Aorta (tissue), 5 donors: ENCODE measurements at places on chromosomes 2 and 18. TPM values are rescaled to one million over a fixed set of nuclear protein-coding genes. Genes with fewer than 3 reads are reported as not detected.

GRCh38 chr18:48165111-48165866, 234.8 kb upstream of the SMAD2 start:
- no peaks in the 10 kb centered on the region for H3K36me3 ChIP-seq
- no peak for DNase-seq
- H3K27me3 ChIP-seq, result no peaks in the 10 kb centered on the region
- H3K27ac ChIP-seq, result no peak overlapping the region

- H3K4me1 ChIP-seq, result peaks cover 20% of the 10 kb centered on the region
- no peak overlapping the region for H3K27ac ChIP-seq
- H3K4me3 ChIP-seq, result no peak overlapping the region
- H3K27me3 ChIP-seq, result no peaks in the 10 kb centered on the region
- DNase-seq, result no peak
- no peaks in the 10 kb centered on the region for H3K36me3 ChIP-seq
These were observed 9.1 kb downstream of the WIPF1 start for GRCh38 chr2:174588463-174588862.

DNA sequence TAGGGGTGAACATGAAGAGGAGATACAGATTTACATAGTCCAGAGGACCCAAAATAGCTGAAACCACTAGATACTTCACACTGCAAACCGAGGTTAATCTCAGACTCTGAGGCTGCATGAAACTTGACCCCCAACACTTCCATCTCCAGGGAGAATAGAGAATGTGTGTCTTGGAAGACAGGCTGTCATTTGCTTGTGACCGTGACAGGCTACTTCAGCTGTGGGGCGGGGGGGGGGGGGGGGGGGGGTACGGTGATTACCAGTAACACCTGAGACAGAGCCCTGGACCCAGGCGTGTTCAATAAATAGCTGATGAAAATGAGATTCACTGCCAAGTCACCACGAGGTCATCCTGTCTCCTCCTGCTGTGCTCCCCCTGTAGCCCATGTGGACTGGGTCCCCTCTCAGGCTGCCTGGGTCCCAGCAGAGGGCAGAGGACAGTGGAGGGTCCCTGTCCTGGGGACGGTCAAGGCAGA, 5.7 kb upstream of the KLHL29 start:
- H3K36me3 ChIP-seq, result no peaks in the 10 kb centered on the region
- H3K4me1 ChIP-seq, result no peaks in the 10 kb centered on the region
- H3K27me3 ChIP-seq, result no peaks in the 10 kb centered on the region

DNA sequence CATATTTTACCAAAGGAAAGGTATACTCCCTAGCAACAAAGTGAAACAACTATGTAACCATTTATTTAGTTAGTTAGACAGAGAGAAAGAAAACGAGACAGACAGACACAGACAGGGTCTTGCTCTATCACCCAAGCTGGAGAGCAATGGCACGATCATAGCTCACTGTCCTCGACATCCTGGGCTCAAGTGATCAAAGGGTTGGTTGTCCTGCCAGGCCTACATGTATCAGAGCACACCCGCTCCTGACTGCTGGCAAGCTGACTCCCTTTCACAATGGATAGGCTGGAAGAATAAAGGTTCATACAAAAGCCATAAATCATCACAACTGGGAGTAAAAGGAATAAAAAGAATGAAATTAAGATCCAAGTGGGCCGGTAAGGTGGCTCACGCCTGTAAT, 53.5 kb downstream of the ATL2 start:
- no peaks in the 10 kb centered on the region for H3K36me3 ChIP-seq
- H3K4me3 ChIP-seq, result no peak overlapping the region
- H3K27me3 ChIP-seq, result no peaks in the 10 kb centered on the region
- no peaks in the 10 kb centered on the region for H3K4me1 ChIP-seq

Gene IKZF2
- total RNA-seq, result 9.9 TPM

Gene CLHC1
- total RNA-seq, result 13.9 TPM

GRCh38 chr18:63175264-63175663, 144.3 kb downstream of the BCL2 start:
- no peaks in the 10 kb centered on the region for H3K36me3 ChIP-seq
- H3K27me3 ChIP-seq, result no peaks in the 10 kb centered on the region
- H3K4me3 ChIP-seq, result no peak overlapping the region
- H3K27ac ChIP-seq, result no peak overlapping the region
- peaks cover 6% of the 10 kb centered on the region for H3K4me1 ChIP-seq

- H3K4me1 ChIP-seq, result peaks cover 2% of the 10 kb centered on the region
- H3K4me3 ChIP-seq, result no peak overlapping the region
- H3K27ac ChIP-seq, result no peak overlapping the region
- no peaks in the 10 kb centered on the region for H3K36me3 ChIP-seq
- H3K27me3 ChIP-seq, result no peaks in the 10 kb centered on the region
These were observed 189.9 kb downstream of the SH3RF3 start for GRCh38 chr2:109318949-109319342.

DNA sequence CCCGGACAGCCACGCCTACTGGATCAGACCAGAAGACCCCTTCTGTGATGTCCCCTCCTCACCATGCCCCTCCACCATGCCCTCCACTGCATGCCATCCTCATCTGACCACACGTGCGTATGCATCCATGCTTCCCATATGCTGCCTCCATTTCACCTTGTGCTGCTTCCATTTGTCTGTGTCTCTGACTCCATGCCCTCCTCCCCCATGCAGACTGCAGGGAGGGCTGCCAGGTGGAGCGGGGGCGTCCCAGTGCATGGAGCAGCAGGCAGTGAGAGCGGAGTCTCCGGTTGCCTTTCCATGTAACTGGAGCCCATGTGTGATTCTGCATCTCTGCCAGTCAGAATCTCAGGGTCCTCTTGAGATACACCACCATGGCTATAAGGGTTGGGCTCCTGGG, 52.6 kb downstream of the COA5 start:
- no peak overlapping the region for H3K27ac ChIP-seq
- no peaks in the 10 kb centered on the region for H3K4me1 ChIP-seq
- no peaks in the 10 kb centered on the region for H3K27me3 ChIP-seq
- no peak overlapping the region for H3K4me3 ChIP-seq
- DNase-seq, result no peak

DNA sequence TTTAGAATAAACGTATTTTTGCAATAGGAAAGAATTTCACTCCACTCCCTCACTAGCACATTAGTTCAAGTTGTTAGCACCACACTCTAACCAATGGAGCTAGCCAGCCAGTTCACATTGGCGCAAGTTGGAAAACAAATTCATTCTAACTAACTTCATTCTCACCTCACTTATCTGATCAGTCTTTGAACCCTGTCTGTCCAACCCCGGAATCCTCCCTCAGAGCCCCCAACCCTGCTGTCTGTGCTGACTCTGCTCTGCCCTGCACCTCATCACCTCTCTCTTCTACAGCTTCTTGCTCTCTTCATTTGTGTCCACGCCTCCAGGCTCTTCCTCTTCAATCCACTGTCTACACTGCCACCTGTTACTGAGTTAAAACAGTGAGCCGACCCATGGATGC, 356.5 kb downstream of the IRS1 start:
- H3K27ac ChIP-seq, result no peak overlapping the region
- no peaks in the 10 kb centered on the region for H3K27me3 ChIP-seq
- no peak for DNase-seq
- H3K4me3 ChIP-seq, result no peak overlapping the region

Gene FTCDNL1
- total RNA-seq, result 1.7 TPM

Gene TANC1
- total RNA-seq, result 56.9 TPM

Gene NEU2
- total RNA-seq, result not detected

Gene ADRA2B
- 0.81 TPM for total RNA-seq

- peaks cover 4% of the 10 kb centered on the region for H3K4me1 ChIP-seq
- no peak overlapping the region for H3K27ac ChIP-seq
- no peaks in the 10 kb centered on the region for H3K27me3 ChIP-seq
These were observed 162.5 kb upstream of the SETBP1 start for GRCh38 chr18:44518091-44518615.

DNA sequence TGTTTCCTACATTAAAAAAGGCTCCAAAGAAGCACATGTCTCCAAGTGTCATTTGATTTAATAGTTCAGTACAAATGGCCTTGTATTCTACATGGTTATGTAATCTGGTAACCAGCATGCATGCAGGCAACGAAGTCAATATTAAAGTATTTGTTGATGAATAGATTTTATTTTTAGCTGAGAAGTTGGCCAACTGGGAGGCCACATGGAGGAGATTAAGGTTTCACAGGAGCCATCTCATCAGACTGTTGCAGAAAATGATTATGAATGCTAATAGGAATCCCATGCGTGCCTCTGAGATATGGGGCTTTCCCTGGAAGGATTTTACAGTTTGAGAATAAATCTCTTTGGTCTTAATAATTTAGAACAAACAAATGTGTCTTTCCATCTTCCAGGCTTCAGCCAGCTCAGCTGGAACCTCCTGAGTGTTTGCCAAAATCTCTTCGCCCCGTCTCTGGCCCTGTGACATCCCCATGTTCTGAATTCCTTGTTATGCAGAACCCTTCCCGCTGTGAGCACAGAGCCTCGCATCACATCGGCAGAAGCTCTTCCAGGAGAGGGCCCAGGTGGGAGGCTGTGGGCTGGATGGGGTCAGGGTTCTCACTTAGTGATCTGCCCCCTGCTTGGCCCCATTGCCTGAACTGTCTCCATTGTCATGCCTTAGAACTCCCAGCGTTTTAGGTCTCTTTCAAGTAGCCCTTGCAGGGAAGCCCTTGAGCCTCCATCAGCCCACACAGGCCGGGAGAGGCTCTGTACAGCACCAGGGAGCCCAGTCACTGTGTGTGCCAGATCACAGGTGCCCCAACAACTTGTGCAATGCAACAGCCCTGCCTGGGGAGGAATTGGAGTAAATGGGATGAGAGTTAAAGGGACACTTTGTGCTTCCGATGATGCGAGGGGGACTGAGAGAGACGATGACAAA, 190.5 kb upstream of the TWIST2 start:
- H3K27ac ChIP-seq, result no peak overlapping the region
- no peaks in the 10 kb centered on the region for H3K36me3 ChIP-seq
- DNase-seq, result no peak
- H3K27me3 ChIP-seq, result no peaks in the 10 kb centered on the region

Gene SFTPB
- not detected for total RNA-seq

Gene SULT1C4
- 10.3 TPM for total RNA-seq

DNA sequence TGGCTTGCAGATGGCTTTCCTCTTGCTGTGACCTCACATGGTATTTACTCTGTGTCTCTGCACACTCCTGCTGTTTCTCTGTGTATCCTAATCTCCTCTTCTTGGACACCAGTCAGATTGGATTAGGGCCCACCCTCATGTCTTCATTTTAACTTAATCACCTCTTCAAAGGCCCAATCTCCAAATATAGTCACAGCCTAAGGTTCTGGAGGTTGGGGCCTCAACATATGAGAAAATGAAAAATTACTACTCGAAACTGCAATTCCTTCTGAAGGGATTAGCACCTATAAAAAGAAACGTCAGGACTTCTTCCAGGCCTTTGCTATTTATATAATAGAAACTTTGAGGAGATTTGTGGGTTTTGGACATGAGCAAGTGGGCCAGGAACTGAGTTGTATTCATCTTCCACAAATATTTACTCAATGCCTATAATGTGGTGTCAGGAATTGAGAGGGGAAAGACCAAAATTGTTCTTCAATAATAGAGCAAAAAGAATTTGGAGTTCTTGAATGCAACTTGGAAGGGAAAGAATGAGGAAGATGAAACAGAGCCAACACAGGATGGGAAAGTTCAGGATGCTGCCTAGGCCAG, 270.0 kb upstream of the FN1 start:
- H3K4me1 ChIP-seq, result no peaks in the 10 kb centered on the region
- no peaks in the 10 kb centered on the region for H3K36me3 ChIP-seq
- H3K27me3 ChIP-seq, result no peaks in the 10 kb centered on the region
- DNase-seq, result no peak
- peak overlapping the region; percentile 93 for H3K27ac ChIP-seq

- H3K36me3 ChIP-seq, result no peaks in the 10 kb centered on the region
- no peak overlapping the region for H3K27ac ChIP-seq
- no peaks in the 10 kb centered on the region for H3K27me3 ChIP-seq
- H3K4me3 ChIP-seq, result peak overlapping the region; percentile 1
- H3K4me1 ChIP-seq, result peaks cover 3% of the 10 kb centered on the region
These were observed 8.0 kb downstream of the TMBIM1 start for GRCh38 chr2:218284106-218284811.

DNA sequence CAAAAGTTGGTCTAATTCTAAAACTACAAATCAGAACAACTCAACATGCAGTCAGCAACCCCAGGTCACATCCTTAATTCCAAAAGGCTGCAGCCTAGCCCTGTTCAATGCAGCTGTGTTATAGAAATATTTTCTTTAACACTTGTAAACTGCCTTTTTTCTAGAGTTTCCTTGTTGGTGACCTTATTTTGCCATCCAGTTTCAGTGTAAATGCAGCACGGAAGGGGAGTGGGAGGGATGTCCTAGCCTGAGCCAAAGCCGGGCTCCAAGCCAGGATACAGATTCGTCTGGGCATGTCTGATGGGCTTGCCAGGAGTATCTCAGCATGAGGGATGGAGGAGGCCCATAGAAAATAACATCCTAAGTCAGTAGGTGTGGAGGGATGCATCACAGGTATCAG, 17.7 kb upstream of the SP3 start:
- no peaks in the 10 kb centered on the region for H3K36me3 ChIP-seq
- no peak overlapping the region for H3K4me3 ChIP-seq
- peak overlapping the region; percentile 84 for H3K27ac ChIP-seq
- no peaks in the 10 kb centered on the region for H3K27me3 ChIP-seq
- no peak for DNase-seq

GRCh38 chr18:37305066-37305465, 260.5 kb downstream of the CELF4 start:
- no peak overlapping the region for H3K4me3 ChIP-seq
- H3K27ac ChIP-seq, result no peak overlapping the region
- H3K36me3 ChIP-seq, result no peaks in the 10 kb centered on the region
- no peaks in the 10 kb centered on the region for H3K4me1 ChIP-seq
- DNase-seq, result no peak

Gene PLCL1
- 11.6 TPM for total RNA-seq

Gene COL6A3
- total RNA-seq, result 190 TPM

DNA sequence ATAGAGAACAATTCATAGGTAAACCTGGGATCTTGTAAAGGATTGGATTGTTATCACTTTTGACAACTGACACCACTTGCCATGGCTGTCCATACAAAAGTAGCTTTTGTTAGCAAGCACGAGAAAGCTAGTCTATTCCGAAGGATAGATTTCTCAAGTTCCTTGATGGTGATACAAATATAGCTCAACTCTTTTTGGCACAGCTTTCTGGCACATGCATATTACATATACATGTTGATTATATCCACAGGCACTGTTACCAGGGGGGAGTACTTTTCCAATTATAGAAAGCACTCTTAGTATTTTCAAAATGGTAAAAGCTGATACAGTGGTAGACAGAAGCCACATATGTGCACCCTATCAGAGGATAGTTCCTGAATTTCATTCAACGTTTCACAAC, 168.9 kb downstream of the UPP2 start:
- no peaks in the 10 kb centered on the region for H3K27me3 ChIP-seq
- no peak for DNase-seq
- H3K4me3 ChIP-seq, result no peak overlapping the region
